ENCODE measurements at places on chromosomes 13 and 19. TPM values are rescaled to one million over a fixed set of nuclear protein-coding genes. Genes with fewer than 3 reads are reported as not detected.

DNA sequence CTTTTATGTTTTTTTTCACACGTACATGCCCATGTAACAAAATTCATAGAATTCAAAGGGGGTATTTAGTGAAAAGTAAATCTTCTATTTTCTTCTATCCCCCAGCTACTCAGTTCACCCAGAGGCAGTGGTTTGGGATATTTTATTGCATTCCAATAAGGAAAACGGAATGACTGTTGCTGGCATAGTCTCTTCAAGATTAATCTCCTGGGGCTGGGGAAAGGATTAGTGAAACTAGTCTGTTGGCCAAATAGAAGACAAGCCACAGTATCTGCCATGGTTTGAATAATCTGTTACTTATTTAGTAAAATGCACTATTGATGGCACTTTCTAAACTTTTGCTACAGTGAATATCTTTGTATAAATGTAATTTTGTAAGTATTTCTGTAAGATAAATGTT, 122.0 kb downstream of the NDFIP2 start:
- DNase-seq = no peak

GRCh38 chr13:67996101-67996500, 766.0 kb upstream of the PCDH9 start:
- DNase-seq = no peak

- no peak for DNase-seq
These were observed 4.4 kb downstream of the IFNL3 start for GRCh38 chr19:39240421-39240820.

- DNase-seq = no peak
These were observed 378.5 kb downstream of the MYO16 start for GRCh38 chr13:109007946-109008345.

GRCh38 chr19:29308977-29309590, 96.1 kb upstream of the UQCRFS1 start:
- DNase-seq = no peak

GRCh38 chr13:63900406-63900805, 2484.8 kb upstream of the PCDH20 start:
- no peak for DNase-seq

DNA sequence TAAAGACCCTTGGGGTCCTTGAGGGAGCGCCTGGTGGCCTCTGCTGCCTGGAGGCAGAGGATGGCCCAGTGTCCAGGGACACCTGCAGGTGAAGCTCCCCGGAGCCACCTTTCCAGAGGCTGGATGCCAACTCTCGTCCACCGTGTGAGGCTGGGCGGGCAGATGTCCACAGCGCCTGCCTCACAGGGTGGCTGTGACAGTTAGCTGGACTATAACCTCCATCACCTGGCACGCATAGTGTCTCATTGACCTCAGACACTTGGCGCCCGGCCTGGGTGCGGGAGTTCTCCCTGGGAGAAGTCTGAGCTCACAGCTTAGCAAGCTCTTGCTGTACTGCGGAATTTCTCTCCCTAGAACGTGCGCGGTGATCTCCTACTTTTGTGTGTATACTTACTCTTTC, 9.8 kb downstream of the BICRA start:
- DNase-seq = no peak

DNA sequence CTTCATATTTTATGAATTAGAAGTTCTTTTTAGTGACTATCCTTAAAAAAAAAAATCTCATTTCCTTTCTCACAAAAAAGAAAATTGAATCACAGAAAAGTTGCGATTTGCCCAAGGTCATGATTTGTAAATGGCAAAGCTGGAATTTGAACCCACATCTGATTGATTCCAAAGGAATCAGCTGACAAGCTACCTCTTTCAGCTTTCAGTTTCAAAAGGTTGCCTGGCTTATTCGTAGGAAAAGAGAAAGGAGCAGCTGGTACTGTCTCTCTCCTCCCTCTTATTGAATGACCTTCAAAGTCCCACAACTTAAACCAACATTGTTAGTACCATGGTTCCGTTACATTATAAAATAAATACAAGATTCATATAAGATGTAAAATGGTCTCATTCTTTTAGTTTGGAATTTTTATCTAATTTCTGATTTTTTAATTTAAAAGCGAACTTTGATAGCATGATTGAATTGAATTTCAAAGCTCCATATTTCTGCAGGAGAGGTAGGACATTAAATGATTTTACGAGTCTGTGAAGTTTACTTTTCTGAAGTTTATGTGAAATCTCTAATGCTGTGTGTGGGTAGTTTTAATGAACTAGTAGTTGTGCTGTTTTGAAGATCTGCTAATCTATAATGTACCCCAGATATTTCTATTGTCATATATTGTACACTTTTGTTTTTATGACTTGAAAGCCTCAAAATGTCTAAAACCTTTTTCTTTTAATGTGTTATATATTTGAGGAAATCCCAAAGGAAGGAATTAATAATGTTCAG, 18.5 kb upstream of the KCTD4 start:
- DNase-seq = no peak

- no peak for DNase-seq
These were observed 320.1 kb upstream of the SLC10A2 start for GRCh38 chr13:103386341-103386740.

DNA sequence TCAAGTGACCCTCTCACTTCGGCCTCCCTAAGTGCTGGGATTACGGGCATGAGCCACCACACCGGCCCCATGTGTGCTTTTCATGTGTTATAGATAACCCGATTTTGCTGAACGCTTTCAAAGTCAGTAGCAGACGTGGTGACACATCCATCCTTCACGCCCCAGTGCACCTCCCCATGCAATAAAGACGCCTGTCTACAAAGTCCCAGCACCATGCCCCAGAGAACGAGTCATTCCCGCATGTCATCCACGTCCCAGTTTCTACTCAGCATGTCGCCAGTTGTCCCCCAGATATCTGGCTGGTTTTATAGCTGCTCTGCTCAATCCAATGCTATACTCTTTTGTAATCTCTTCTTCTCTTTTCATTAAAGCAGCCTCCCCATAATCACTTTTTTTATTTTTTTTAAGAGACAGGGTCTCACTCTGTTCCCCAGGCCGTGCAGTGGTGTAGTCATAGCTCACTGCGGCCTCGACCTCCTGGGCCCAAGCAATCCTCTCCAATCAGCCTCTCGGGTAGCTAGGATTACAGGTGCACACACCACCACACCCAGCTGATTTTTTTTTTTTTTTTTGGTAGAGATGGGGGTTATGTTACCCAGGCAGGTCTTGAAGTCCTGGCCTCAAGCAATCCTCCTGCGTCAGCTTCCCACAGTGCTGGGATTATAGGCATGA, 42.5 kb downstream of the DNM2 start:
- no peak for DNase-seq

DNA sequence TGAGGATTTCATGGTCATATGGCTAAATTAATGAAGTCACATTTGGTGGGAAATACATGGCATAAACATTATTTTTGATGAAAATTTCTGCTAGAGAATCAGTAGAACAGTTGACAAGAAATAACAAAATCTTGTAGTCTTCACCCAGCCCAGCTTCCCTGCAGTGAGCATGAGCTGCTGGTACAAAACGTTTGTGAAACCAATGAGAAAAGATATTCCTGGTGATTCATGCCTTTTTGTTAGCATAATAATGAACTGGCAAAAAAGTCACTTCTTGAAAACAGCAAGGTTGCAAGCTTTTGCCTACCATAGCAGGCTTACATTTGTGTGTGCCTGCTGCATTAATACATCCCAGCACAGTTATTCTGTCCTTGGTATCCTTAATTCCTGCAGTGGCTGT, 475.9 kb upstream of the HTR2A start:
- no peak for DNase-seq

GRCh38 chr19:18344582-18344950, 4.2 kb downstream of the PGPEP1 start:
- DNase-seq = no peak

DNA sequence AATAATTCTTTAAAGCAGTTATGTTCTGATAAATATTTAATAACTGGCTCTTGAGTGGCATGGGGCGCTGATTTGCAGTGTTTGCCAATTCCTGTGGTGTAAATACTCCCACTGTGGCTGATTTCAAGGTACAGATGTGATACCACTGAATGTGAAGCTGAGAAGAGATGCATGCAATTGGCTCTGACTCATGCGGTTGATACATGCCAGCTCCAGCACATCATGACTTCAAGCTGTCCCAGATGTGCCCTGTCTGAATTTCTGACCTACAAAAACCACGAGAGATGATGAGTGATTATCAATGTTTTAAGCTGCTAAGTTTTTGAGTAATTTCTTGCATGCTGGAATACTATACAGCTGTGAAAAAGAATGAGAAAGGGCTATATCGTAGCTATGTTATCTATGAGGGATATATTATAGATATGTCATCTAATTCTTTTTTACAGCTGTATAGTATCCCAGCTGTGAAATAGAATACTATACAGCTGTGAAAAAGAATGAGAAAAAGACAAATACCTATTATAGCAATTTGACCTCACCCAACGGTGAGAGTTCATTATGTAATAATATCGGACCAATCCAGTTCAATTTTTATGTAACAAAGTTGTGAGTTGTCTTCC, 7.6 kb upstream of the ACSBG2 start:
- DNase-seq = no peak

- DNase-seq = no peak
These were observed 39.5 kb upstream of the RPL21 start for GRCh38 chr13:27211771-27212364.

- DNase-seq = no peak
These were observed 21.9 kb upstream of the TCF3 start for GRCh38 chr19:1674293-1674679.

DNA sequence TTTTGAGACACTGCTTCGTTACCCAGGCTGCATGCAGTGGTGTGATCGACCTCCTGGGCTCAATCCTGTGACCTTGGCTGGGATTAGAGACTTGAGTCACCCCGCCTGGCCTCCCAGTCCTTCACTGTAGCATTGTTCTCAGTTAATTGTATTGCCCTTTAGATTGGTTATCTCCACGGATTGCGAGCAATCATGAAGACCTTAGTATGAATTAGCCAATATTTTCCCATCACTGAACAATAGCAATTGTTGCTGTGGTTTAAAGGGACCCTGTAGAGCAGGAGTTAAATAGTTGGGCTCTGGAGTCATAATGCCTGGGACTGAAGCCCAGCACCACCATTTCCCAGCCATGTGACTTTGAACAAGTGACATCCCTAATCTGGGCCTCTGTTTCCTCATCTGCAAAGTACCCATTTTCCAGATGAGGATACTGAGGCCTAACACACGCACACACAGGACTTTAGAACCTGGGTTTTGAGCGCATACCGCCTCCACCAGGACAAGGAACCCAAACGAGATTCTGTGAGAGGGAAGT, 8.4 kb downstream of the PPP1R14A start:
- no peak for DNase-seq

DNA sequence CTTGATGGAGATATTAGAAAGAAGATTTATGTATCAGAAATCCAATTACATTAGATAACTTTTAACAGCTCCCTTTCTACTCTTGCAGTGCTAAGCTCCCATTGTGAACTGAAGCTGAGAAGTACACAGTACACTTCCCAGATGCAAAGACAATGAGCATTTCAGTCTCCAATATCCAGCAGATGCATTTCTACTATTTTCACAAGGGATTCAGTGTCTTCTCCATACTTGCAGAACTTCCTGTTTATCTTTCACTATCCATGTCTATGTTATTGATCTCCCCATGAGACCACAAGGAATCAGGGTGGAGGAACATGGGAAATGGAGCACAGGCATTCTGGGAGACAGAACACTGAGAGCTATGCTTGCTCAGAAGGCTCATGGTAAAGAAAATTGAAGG, 207.5 kb downstream of the ENOX1 start:
- DNase-seq = no peak

Gene C19orf33
- polyA plus RNA-seq = 6.1 TPM

Gene PTGER1
- polyA plus RNA-seq = 5.8 TPM

Gene JSRP1
- 0.41 TPM for polyA plus RNA-seq

Gene GPR12
- polyA plus RNA-seq = not detected

Gene RUBCNL
- polyA plus RNA-seq = 1.9 TPM

Gene ZNF439
- 17.3 TPM for polyA plus RNA-seq

Gene TEX26
- 2.0 TPM for polyA plus RNA-seq
